ENCODE measurements at places on chromosomes 1 and 21.

DNA sequence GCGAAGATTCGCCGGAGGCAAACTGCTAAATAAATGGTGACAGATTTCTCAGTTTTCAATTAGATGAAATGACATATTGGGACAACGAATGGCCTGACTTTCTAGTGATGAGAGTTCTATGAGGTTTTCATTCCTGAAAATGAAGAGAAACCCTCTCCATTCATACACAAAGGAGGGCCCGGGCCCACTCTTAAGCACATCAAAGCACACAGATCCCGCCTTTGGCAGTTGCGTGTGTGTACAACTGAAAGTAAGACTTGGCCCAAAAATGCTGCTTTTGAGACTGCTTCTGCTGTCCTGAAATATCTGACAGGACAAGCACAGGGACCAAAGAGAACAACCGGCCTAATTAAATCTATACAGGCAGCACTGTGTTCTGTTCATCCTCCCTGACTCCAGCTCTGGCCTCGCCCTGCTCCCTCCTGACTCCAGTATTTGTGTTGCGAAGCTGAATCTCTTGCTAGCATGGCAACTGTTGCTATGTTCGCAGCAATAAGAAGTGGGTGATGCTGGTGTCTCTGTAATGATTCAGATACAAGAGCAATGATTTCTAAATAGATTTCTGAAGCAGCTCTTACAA is 7.4 kb downstream of the LRRC53 start:
- DNase-seq, result no peak

- no peak for DNase-seq
These were observed 79.2 kb downstream of the AJAP1 start for GRCh38 chr1:4733446-4734177.

DNA sequence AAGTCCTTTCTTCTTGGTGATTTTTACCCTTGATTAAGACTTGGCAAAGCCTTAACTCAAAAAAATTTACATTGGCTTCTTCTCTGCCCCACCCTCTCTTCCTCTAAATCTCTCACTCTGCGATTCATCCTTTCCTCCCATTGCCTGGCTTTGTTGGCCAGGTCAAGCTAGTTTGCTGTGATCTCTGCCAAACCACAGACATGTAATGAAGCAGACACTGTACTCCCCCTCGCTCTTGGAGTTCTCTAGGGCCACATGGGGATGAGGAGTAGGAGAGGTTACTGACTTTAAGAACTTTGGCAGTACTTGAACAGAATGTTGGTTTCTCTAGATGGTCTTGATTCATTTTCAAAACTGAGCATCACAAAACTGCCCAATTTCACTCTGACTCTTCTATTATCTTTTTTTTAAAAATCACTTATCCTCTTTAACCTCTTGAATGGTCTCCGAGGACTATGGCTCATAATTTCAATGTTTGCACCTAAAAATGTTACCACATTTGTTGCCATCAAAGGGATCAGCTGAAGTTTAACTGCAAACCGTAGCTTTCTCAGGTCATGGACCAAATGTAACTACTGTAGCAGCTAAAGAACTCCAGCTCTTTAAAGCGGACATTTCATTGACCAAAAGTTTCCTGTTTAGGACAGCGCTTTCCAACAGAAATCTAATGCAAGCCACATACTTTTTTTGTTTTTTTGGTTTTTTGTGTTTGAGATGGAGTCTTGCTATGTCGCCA is 62.7 kb upstream of the IPO9 start:
- DNase-seq, result no peak

GRCh38 chr1:61000327-61000726 is 82.0 kb upstream of the NFIA start:
- no peak for DNase-seq

DNA sequence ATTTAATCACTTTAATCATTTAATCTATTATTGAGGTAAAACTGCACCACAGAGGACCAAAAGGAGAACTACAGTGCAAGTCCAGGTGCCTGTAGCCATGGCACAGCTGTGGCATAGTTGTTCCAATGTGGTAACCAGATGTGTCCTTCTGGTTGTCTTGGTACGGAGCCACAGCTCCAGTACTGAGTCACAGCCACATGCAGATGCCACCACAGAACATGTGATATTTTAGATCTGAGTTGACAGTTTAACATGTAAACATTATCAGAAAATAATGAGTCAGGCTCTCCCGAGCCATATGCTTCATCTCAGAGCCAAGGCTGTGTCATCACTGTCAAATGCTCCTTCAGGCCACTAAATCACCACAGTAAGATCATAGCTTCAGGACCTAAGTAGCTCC is 56.4 kb upstream of the RGS7 start:
- DNase-seq, result no peak

DNA sequence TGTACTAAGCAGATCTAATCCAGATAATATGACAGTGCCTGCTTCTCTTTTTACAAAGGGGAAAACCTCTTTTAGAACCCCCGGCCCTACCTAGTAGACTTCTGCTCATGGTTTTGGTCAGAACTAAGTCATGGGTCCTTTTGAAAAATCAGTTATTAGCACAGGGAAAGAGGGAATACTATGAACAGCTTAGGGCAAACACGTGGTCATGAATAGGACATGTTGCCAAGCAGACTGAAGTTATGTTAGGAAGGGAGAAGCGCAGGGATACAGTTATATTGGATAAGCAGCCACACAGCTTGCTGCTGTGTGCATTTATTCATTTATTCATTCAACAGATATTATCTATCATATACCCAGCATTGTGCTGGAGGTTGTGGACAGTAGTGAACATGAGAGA is 25.3 kb upstream of the IGSF3 start:
- DNase-seq, result no peak

DNA sequence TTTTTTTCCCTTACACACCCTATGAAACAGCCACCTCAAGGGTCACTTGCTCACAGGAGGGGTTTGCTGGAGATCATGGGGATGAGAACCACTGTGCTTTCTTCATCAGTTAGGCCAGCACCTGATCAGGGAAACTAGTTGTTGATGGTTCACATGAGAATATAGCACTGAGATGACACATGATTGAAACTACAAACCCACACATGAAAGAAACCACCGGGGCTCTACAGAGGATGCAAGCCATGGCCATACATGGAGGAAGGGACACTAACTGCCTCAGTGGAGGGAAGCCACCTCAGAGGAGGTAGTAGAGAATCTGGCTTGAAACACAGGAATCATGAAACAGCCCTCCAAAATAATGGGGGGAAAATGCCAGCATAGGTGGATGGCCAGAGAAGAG is 63.2 kb downstream of the PRKAB2 start:
- DNase-seq, result peak; percentile 59

- no peak for DNase-seq
These were observed 5.6 kb downstream of the GNG12 start for GRCh38 chr1:67827688-67828087.

GRCh38 chr1:229509576-229509975 is 1.4 kb upstream of the NUP133 start:
- no peak for DNase-seq

GRCh38 chr1:98660940-98661543 is 479 bp upstream of the SNX7 start:
- no peak for DNase-seq

DNA sequence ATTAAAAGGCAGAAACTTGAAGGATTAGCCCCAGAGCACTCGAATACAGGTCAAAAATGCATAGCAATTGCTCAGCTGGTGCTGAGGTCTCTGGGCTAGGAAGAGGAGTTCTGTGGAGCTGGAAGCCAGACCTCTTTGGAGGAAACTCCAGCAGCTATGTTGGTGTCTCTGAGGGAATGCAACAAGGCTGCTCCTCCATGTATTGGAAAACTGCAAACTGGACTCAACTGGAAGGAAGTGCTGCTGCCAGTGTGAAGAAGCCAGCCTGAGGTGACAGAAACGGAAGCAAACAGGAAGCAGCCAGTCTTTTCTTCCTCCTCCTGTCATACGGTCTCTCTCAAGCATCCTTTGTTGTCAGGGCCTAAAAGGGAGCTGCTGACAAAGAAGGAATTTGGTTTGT is 233.4 kb upstream of the FGGY start:
- DNase-seq, result no peak

DNA sequence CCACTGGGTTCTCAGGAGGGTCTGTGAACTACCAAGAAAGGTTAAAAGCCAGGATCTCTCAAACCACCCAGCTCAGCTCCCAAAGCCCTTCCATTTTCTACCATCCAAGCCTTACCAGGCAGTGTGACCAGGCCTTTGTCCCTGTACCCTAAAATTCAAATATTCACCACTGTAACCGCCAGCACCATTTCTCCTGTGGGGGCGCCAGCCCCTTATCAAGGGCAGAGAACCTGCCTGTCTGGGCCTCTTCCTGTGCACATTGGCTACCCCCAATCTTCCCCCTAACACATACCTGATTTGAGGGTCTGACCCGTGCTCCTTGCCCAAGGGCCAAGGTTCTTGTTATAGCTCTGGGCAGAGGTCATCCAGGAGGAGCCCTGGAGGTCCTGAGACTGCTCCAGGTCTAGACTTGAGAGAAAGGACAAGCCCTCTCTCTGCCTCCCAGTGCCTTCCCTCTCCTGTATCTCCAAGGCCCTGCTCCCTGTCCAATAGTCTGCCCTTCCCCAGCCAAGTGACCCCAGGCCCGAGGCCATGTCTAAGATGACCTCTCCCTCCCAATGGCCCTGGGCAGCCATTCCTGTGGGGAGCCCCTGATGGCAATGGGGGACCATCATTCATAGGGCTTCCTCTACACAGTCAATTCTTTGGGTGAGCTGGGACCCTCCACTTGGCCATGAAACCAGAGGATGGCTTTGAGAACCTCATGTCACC is 78.5 kb downstream of the FHAD1 start:
- no peak for DNase-seq

- DNase-seq, result no peak
These were observed 4.6 kb downstream of the LAMC1 start for GRCh38 chr1:183027791-183028190.

DNA sequence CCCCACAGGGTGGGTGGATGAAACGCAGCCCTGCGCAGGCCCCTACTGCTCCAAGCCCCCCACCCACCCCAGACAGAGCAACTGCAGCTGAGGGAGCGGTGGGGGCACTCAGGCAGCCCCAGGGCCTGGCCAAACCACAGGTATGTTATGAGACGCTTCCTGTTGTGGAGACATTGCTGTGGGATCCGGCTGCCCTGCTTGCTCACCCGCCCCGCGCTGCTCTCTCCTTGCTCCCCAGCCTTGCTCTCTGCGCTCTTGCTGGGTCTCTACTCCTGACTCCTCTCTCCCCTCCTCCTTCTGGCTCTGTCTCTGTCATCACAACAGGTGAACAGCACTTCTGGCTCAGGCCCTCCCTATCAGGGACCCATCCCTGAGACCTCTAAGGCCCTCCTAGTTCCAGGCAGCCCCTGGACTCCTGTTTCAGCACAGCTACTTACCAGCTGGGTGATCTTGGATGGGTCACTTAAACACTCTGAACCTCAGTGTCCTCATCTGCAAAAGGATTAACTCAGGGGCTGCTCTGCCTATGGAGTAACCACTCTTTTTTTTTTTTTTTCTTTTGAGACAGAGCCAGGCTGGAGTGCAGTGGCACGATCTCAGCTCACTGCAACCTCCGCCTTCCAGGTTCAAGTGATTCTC is 15.9 kb downstream of the COL8A2 start:
- no peak for DNase-seq

- DNase-seq, result no peak
These were observed 51.5 kb downstream of the PRKAA2 start for GRCh38 chr1:56696663-56697062.

GRCh38 chr1:145846201-145846612 is 777 bp downstream of the NUDT17 start:
- peak; percentile 75 for DNase-seq

- DNase-seq, result no peak
These were observed 470.3 kb downstream of the PTPRC start for GRCh38 chr1:199109160-199109559.

DNA sequence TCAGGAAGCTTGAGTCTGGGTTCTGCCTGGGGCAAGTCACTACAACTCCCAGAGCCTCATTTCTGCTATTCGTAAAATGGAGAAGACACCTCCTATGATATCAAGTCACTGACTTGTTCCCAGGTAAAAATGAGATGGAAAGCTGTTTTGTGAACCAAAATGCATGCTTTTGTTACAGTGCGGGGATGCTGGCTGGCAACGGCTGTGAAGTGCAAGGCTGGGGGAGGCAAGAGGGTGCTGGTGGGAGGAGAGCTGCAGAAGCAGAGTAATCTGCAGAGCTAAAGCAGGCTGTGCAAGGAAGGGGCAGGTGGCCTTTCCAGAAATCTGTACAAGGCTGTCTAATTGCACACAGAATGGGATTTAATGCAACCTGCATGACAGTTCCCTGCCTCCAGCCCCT is 150.9 kb downstream of the CNIH3 start:
- DNase-seq, result no peak

DNA sequence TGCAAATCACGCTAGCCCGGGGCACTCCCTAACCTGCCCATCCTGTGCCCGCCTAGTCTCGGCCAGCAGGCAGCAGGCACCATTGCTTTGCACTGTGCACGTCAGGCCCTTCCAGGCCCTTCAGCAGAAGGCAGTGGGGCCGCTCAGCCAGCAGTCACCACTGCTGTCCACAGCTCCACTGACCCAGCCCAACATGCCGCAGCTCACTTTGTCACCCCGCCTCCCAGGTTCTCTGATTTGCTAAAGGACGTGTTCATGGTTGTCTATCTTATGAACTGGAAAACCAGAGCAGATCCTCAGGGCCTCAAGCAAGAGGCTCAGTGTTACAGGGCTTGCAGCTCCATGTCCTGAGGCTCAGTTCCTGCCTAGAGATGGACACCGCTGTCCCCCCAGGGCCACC is 14.2 kb upstream of the SPOCD1 start:
- DNase-seq, result no peak

DNA sequence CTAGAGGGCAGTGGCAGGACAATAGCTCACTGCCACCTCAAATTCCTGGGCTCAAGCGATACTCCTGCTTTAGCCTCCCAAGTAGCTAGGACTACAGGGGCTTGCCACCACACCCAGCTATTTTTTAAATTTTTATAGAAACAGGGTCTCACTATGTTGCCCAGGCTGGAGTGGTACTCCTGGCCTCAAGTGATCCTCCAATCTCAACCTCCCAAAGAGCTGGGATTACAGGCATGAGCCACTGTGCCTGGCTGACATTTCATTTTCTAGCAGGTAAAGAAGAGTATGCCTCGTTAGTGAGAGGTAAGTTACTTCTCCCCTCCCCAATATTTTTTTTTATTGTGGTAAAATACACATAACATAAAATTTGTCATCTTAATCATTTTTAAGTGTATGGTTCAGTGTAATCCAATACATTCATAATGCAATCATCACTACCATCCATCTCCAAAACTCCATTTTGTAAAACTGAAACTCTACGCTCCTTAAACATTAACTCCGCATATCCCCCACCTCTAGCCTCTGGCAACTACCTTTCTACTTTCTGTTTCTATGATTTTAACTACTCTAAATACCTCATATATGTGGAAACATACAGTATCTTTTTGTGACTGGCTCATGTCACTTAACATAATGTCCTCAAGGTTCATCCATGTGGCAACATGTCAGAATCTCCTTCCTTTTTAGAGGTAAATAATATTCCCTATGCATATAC is 22.4 kb downstream of the ZZZ3 start:
- DNase-seq, result no peak

GRCh38 chr1:43532716-43533115 is 2.0 kb downstream of the PTPRF start:
- DNase-seq, result no peak

- DNase-seq, result no peak
These were observed 634.6 kb downstream of the SMYD3 start for GRCh38 chr1:245872475-245872874.

- DNase-seq, result no peak
These were observed 98.3 kb downstream of the ABCA4 start for GRCh38 chr1:94022471-94023189.

GRCh38 chr1:240508201-240508600 is 103.8 kb downstream of the GREM2 start:
- DNase-seq, result no peak

GRCh38 chr1:12336413-12336812 is 106.6 kb downstream of the VPS13D start:
- no peak for DNase-seq
